ENCODE measurements at places on chromosomes 12 and 14.

DNA sequence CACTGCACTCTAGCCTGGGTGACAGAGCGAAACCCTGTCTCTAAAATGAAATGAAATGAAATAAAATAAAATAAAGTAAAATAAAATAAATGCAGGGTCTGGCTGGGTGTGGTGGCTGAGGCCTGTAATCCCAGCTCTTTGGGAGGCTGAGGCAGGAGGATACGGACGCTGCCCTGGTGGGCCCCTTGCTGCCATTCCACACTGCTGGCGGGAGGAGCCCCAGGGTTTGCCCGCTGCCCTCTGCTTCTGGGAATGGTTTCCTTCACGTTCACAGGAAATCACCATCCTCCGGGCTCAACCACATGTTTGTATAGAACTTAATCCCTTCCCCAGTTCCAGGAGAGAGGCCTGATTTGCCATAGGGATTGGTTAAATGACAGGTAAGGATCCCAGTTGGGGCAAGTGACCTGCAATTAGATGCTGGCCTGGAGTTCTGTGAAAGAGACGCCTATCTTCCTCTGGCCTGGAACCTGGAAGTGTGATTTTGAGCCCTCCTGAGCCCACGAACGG lies 29.3 kb downstream of the CALM1 start:
- DNase-seq = no peak

DNA sequence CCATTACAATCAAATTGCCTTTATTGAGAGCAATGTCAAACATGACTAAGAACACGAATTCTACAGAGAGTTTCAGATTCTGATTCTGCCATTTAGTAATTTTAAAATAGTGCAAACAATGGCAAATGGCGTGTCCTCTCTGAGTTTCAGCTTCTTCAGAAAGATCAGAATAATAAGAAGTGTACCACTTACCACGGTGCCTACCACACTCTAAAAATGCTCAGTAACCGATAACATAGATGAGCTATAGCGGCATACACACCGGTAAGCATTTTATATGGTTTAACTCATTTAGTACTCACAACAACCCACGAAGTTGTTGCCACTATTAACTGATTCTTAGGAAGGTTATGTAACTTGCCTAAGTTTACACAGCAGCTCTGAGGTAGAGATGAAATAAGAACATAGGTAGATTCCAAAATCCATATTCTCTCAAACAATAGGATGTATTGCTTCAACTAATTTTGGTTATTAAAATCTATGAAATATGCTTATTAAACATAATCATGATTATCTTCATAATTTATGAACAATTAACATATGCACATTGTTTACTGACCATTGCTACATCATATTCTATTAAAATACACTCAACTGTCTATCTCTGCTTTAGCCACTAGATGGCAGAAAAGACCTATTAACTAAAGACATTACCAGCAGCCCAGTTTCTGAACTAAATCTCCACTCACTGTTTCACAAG lies 38.3 kb downstream of the SLC6A15 start:
- no peak for DNase-seq

- no peak for DNase-seq
These were observed 268.2 kb upstream of the GRIP1 start for GRCh38 chr12:66947119-66947518.

- no peak for DNase-seq
These were observed 220.7 kb downstream of the NOVA1 start for GRCh38 chr14:26377150-26377549.

- DNase-seq = no peak
These were observed 66.7 kb upstream of the EIF5 start for GRCh38 chr14:103267226-103267910.

Measured in stimulated activated CD8-positive, alpha-beta memory T cell treated with anti-CD3 and anti-CD28 coated beads, Interleukin-15, amount 100 ng/mL, for 4 hours (primary cell).